Stimulated activated CD8-positive, alpha-beta memory T cell treated with anti-CD3 and anti-CD28 coated beads, Interleukin-7, amount 100 ng/mL, for 48 hours (primary cell): ENCODE measurements at places on chromosomes 2 and 18.
A peak's percentile ranks its signal among the peaks of the same experiment; 100 is the strongest.

GRCh38 chr2:172647439-172647838 is 88.2 kb upstream of the RAPGEF4 start:
- DNase-seq = no peak

DNA sequence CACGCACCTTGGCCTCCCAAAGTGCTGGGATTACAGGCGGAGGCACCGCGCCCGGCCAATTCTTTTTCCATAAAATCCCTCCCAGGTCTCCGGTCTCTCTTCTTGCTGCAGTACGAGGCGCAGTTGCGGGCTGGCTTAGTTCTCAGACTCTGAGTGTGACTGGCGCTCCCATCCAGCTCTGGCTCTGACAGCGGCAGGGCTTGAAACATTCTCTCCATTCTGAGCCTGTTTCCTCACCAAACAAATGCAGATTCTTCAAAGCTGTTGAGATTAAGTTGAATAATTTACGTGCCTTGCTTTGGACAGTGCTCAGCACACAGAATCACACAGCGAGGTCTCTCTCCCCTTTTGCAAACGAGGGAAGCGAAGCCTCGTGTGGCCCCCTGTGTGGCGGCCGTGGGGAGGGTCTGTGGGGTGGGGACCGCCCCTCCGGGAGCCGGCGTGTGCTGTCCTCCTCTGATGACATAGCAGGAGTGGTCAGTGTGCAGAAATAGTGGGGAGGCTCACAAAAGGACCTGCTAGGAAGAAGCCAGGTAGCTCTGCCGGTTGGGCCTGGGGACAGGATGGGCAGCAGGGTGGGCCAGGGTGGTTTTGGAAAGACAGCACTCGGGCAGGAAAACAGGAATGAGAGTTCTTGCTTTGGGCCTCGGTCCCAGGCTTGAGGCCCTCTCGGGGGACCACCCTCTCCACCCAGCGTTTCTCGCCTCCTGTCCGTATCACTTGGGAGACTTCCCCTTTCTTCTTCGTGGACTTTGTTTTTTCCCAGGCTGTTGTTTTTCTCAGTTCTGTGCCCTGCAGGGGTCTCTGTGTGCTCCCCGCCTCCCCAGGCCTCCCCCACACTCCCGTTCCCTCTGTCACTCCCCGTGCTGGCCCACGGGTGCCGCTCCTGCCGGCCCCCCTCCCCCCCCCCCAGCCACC is 75.0 kb downstream of the KCNG2 start:
- DNase-seq = no peak

GRCh38 chr2:224190234-224190935 is 151.3 kb upstream of the SERPINE2 start:
- no peak for DNase-seq

DNA sequence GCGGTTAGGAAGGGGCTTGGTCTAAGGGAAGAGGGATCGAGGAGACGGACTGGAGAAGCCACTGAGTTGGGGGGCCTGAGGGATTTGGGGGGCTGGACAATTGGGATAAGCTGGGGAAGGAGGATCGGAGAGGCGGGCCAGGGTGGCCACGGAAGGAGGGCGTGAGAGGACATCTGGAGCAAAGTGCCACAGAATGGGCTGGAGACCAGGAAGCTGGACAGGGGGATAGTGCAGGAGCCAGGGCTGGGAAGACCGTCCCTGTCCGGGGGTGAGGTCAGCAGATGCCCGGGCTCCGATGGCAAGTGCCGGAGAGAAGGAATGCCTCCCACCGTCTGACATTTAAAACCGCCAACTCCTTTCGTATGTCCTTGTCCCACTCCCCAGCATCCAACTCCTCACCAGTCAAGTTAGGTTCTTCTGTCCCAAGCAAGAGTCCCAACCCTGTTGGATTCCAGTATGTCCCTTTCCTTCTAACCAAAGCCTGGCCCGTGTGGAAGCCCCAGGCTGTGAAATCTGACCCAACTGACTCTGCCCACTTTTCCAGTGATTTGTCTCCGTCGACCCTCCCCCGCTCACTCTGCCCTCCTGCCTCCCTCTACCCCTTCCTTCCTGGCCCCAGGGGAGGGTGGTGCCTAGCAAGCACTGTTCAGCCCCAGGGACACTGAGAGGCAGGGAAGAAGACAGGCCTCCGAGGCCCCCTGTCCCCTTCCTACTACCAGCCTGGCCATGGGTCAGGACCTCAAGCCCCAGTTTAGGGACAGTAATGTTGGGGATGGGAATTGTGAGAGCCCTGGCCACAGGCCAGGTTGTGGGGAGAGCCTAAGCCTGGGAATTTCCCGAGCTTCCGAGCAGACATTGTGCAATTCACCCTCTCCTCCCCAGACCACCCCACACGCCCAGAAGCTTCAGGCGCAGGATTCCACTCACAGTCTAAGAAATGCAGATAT is 31.5 kb upstream of the TMBIM1 start:
- no peak for DNase-seq

DNA sequence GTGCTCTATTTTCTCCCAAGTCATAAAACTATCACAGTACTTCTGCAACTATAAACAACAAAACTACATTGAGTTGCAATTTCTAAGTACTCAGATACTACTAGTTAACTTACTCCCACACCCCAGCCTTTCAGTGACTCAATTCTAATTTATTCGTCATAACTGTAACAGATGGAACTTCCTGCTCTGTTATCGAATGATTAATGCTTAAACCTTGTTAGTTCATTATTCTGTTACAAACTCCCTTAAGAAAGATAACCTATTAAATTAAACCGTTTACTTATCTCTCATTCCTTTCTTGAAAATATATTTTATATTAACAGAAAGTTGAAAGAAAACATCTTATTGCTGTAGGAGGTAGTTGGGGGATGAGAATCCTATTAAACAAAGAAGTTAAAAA is 17.0 kb downstream of the TNFAIP6 start:
- no peak for DNase-seq

DNA sequence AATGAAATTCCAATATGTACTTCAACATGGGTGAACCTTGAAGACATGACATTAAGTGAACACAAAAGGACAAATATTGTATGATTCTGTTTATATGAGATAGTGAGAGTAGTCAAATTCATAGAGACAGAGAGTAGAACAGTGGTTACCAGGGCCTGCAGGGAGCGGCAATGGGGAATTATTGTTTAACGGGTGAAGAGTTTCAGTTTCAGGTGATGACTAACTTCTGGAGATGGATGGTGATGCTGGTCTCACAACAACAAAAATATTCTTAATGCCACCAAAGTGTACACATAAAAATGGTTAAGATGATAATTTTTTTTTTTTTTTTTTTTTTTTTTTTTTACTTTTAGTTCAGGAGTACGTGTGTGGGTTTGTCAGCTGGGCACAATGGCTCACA is 109.4 kb upstream of the TMEM200C start:
- DNase-seq = peak; percentile 2

GRCh38 chr2:116952254-116952653 is 862.2 kb upstream of the DDX18 start:
- DNase-seq = no peak

DNA sequence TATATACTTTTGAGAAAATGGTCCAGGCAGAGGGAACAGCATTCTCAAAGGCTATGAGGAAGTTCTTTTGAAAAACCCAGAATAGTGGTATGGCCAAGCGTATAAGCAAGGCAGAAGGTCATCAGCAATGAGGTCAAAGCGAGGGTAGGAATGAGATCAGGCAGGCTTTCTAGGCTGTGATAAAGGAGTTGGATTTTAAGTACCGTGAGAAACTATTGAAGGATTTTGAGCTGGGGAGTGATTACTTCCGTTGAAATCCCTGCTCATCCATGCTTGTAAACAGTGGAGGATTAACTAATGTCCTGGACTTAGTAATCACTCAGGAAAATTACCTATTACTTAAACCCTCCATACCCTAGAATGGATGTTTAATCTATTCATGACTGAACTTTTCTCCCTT is 50.2 kb downstream of the EMILIN2 start:
- DNase-seq = no peak

- no peak for DNase-seq
Measured at GRCh38 chr2:196652869-196653268, 13.4 kb downstream of the CCDC150 start.
